DND-41 (cell line): ENCODE measurements at places on chromosomes 2 and 18.

DNA sequence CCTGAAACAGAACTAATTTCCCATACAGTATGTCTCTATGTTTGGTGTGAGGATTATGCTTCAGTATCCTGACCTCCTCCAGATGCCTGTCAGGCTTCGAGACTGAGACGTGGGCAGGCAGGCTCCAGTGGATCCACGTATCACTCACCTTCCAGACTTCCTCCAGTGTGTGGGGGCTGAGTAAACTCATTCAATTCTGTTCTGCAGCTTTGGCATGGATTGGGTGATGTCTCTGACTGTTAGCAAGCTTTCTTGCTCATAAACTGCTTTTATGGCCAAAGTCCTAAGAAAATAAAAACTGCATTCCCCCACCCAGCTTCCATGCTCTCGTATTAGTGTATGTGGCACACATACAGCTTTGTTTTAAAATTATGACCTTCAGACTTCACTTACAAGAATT is 53.6 kb downstream of the CCDC93 start:
- DNase-seq, result no peak

DNA sequence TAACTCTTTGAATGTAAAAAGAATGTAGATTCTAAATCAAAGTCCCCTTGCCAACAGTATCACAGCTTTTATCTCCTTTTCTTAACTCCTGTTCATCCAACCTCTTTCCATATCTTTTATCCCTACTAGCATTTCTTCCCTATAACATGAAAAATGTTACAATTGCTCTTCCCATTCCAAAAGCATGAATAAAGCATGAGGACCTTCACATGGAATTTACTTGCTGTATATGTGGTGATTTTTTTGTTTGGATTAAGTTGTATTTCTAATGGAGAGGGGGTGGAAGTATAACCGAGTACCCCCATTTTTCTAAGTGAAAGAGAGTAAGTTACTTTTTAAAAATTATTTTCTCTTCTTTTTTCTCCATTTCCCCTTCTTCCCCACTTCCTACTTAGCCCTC is 94.9 kb upstream of the RBBP8 start:
- DNase-seq, result no peak

DNA sequence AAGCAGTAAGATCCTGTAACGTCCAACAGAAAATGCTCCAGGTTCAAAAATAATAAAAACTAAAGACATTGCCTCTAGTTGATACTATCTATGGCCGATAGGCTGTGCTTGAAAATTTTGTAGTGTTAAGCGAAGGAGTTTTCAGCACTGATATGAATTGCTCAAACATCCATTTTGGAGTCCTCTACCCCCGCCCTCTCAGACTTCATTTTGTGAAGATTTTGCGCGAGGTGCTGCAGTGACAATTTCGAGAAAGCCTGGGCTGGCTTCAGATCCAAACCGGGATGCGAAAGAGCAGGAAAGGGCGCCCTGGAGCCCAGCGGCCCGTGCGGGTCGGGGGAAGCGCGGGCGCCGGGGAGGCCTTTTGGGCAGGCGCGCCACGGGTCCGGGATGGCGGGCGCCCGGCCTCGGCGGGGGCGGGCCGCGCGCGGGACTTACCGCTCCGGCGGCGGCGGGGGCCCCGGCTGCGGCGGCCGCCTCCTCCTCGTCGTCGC is 1.8 kb downstream of the SP3 start:
- DNase-seq, result peak; percentile 70

GRCh38 chr2:36461039-36461681 is 105.6 kb downstream of the CRIM1 start:
- no peak for DNase-seq

GRCh38 chr18:6221602-6222014 is 193.1 kb downstream of the L3MBTL4 start:
- DNase-seq, result no peak

- no peak for DNase-seq
Observed at GRCh38 chr2:85890522-85891176, 1.9 kb upstream of the ST3GAL5 start.

- no peak for DNase-seq
Observed at GRCh38 chr2:3512086-3512485, 7.2 kb downstream of the ADI1 start.

- no peak for DNase-seq
Observed at GRCh38 chr18:26630596-26630995, 82.2 kb upstream of the KCTD1 start.

- no peak for DNase-seq
Observed at GRCh38 chr2:71492112-71492511, 38.8 kb downstream of the DYSF start.

GRCh38 chr18:8788503-8789429 is 83.4 kb downstream of the MTCL1 start:
- DNase-seq, result no peak

DNA sequence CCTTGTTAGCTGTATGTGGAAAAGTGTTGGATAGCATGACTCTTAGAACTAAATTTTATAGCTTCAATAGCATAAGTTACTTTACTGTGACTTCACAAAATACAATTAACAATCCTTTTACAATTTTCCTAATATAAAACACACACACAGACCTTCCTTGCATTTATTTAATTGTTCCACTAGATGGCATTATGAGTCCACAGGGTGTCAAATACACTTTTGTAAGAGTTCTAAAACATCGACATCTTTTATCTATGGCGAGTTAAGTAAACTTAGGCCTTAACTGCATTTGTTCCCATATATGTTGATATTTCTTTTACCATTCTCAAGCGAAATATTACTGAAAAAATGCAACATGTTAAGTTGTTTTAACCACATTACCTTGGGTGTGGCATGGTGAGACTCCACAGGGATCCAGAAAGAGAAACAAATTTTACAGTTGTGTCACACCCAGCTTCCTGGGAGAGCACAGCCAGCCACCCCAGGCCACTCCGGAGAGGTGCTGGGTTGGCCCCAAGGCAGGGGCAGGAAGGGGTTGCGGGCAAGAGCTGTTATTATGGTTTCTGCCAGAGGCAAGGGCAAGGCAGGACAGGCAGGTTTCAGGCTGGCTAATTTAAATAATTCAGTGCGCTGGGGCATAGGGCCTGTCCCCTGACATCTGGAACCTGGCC is 312.4 kb upstream of the MC4R start:
- no peak for DNase-seq

GRCh38 chr18:32349728-32350395 is 120.8 kb downstream of the GAREM1 start:
- no peak for DNase-seq

DNA sequence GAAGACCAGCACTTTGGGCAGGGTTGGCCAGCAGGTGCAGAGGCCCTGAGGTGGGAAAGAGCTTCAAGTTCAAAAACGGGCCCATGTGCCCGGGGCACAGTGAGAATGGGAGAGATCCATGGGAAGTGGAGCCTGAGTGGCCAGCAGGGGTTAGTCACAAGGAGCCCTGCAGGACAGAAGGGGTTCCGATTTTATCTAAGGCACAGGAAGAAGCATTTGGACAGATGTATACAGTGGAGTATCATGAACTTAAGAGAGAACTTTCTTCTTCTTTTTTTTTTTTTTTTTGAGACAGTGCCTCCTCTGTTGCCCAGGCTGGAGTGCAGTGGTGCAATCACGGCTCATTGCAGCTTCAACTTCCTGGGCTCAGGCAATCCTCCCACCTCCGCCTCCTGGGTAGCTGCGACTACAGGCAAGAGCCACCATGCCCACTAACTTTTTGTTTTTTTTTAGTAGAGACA is 24.0 kb downstream of the WIPF1 start:
- DNase-seq, result no peak

DNA sequence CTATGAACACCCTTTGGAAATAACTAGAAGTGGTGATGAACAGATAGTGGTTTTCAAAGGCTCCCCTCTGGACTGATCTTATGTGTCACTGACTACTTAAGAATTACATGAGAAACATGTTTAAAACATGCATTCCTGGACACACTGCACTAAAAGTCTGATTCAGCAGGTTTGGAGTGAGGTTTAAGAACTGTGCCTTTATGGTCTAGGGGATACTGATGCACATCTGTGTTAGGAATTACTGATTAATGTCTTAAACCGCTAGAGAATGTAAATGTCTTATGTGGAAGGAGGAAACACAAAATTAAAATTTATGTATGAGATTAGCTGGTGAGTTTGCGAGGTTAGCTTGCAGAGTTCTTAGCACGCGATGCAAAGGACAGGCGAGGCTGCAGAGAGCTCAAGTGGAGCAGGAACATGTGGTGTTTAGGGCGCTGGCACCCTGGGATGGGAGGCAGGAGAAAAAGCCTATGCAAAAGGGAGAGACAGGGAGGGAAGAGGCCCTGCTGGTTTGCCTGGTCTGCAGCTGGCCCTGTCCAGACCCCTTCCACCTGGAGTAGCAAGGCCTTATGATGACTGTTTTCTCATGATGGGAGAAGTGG is 11.7 kb downstream of the SH3YL1 start:
- no peak for DNase-seq

- DNase-seq, result no peak
Observed at GRCh38 chr2:23668756-23669304, 258.1 kb downstream of the ATAD2B start.

GRCh38 chr2:133736674-133737073 is 168.4 kb upstream of the NCKAP5 start:
- no peak for DNase-seq

DNA sequence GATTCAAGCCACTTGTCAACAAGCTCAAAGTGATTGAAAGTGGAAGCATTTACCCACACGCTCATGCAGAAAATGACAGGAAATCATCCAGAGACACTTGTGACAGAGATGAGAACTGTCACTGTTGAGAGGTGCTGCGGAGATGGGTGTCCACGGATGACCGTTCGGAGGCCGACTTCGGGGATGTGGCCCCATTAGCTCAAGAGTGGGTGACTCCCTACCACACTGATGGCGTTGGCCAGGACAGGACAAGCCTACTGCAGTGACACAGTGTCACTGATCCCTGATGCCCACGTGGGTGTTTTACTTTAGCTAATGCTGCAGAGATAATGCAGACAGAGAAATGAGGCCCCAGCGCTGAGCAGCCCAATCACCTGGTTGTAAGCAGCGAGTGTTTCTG is 81.5 kb upstream of the YWHAQ start:
- DNase-seq, result no peak

DNA sequence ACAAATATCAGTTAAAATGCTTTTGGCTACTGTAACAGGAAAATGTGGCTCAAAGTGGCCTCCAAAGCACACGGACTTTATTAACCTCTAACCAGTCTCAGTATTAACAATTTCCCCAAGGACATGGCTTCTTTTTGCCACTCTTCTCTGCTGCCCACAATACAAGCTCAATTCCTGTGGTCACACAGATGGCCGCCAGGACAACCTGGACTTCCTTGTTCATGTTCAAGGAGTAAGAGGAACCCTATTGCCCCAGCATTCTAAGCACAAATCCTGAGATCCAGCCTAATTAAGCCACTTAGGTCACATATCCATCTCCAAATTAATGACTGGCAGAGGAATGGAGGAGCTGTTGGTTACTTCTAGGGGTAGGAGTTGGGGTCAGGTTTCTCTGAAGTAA is 38.2 kb downstream of the AOX1 start:
- no peak for DNase-seq

DNA sequence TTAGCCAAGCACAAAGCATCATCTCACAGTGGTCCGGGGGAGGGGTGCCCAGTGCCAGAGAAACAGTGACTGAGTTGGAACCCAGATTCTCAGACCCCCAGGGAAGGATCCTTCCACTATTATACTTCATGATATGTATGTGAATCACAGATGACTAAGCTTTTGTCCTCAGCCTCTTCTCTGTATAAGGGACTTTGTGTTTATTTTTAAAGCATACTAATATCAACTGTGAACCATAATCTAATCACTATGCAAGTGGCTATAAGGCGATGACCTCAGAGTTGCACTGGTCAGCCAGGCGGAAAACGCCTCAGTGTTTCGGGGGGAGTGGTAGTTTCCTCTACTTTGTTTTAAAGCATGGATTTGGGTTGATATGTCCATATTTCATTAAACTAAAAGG is 160.4 kb upstream of the TMEM200C start:
- DNase-seq, result no peak

- DNase-seq, result no peak
Observed at GRCh38 chr2:100603948-100604633, 41.3 kb downstream of the PDCL3 start.

DNA sequence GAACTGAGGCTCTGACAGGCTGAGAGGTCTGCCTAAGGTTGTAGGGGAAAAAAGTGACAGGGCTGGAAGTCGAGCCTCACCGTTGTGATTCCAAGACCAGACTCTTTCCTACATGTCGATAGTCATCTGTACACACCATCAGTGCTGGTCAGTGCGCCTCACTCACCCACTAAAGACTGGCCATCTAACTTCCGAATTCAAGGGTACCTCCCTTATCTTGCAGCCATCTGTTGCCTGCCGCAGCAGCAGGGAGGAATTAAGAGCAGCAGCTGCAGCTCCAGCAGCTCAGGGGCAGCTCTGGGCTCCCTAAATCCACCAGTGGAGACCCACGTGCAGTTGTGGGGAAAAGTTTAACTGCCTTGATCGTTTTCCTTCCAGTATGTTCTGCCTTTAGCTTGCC is 32.6 kb upstream of the GPR39 start:
- DNase-seq, result no peak

DNA sequence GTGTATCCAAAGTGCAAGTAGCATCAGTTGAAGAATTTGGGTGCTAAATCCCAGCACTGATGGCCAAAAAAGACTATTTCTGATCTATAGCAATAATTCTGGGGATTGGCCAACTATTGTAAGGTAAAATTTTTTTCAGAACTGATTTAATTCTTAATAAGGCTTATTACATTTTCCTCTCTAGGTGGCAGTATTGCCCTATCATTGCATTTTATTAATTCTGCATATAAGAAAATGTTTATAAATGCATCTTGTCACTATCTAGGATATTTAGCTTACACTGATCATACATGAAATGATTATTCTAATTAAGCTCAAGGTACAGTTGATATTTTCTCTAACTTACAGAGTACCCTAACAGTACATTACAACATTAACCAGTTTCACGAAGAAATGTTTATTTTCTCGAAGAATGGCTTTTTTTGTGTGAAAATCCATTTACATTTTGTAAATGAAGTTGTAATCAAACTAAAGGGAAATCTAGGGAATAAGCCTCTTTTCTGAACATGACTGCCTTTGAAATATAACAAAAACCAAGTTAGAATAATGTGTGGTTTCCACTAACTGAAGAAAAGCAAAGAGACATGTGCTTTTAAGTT is 11.0 kb downstream of the TTN start:
- no peak for DNase-seq

DNA sequence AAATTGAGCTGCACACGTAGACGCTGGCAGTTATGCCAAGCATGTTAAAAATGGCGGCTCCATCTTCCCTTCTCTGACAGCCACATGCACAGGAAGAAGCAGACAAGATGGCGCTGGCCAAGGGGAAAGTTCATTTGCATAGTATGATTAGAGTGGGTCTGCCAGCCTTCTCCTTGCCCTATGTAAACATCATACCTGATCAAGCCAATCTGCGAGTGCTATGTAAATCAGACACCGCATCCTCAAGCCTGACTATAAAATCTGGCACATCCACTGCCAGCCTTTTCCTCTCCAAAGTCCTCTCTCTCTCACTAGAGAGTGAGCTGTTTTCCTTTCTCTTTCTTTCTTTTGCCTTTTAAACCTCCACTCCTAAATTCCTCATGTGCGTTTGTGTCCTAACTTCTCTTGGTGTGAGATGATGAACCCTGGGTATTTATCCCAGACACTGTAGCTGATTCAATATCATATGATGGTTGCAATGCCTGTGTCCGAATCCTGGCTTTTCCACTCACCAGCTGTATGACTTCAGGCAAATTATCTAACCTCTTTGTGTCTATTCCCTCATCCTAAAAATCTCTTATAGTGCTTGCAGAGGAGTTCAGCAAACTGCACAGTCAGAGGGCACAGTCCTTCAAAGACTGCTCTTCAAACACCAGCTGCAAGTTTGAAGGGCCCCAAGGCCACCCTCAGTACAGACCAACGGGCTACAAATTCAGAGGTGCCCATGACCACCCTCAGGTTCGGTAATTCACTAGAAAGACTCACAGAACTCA is 39.3 kb upstream of the ITSN2 start:
- DNase-seq, result no peak
